ENCODE measurements at places on chromosomes 1 and 21.

DNA sequence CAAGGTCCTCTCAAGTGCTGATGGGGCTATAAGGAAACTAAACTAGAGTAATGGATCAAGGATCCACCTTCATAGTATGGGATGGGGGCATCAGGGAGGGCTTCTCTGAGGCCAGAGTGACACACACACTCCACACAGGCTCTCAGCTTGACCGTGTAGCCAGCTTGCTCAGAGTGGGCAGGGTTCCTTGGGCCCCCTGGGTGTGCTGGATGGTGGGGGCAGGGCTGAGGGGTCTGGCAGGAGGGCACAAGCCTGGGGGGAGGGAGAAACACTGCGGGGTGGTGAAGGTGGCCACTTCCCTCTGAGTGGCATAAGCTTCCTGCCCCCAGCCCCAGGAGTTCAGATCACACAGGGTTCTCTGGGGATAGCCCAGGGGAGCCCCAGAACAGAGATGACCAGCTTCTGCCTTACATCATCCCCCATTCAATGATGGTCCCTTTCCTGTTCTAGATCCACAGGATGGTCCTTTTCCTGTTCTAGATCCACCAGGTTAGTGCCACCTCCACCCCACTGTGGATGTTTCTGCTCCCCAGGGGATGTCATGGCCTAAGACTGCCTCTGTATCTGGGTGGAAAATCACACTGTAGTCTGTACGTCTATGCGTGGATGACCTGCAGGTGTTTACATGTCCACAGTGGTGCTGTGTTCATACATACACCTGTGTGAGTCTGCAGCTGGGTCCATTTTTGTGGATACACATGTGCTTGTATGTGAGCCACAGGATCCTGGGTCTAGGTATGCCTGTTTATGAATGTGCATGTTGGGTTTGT is 525.0 kb downstream of the PTPRU start:
- no peak for DNase-seq

GRCh38 chr1:93616996-93617669 is 64.5 kb downstream of the BCAR3 start:
- peak; percentile 61 for DNase-seq

DNA sequence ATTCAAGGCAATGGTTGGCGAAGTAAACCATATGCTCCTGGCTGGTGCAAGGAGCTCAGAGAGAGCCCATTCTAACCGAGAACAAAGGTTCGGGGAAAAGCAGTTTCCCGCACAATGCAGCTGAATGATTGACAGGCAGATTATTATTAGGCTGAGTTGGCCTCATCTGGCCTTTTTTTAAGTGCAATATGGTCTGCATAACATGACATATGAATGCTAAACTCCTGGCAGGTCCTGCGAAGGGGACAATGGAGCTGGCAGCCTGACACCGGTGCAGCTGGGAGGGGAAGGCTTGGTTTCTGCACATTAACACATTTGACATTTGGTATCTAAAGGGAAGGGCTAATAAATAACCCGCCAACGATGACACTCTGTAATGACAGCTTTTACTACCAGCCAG is 92.0 kb downstream of the MIS18A start:
- DNase-seq = no peak

DNA sequence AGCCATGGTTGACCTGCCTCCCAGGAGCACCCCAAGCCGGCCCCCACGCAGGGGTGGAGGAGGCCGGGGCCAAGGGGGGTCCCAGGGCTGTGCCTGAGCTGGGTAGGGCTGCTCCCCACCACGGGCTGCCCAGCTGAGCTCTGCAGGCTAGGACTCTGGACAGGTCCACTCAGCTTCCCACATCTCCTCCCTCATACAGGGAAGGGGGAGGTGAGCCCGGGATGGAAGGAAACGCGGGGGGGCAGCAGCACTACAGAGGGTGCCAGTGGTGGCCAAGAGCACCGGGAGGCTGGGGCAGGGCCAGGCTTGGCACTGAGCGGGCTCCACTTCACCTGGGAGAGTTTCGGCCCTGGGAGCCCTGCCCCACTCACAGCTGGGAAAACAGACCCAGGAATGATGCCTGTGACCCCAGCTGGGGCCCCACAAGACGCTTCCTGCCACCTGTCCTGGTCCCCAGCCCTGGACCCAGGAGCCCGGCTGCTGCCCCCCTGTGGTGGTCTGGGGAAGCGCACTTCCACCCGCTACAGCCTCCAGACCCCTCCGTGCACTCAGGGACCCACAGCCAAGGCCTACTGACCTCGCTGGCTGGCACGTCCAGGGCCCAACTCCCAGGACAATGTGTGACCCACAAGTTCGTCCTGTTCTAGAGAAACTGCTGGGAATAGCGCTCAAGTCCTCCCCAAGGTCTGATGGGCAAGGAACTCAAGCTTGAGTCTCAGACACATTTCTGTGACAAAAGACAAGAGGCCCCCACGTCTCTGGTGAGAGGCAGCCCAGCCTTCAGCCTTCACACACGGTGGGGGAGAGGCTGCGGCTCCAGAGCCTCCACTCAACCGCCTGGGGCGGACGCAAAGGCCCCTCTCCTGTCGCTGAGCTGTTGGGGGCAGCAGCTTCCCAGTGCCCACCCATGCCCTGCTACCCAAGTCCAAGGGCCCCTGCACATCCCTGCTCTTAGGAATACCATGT is 3.0 kb downstream of the AURKAIP1 start:
- peak; percentile 16 for DNase-seq

- DNase-seq = no peak
Observed at GRCh38 chr21:41504030-41504429, 3.9 kb downstream of the TMPRSS2 start.

GRCh38 chr21:33238565-33239255 is 9.0 kb downstream of the IFNAR2 start:
- DNase-seq = no peak

DNA sequence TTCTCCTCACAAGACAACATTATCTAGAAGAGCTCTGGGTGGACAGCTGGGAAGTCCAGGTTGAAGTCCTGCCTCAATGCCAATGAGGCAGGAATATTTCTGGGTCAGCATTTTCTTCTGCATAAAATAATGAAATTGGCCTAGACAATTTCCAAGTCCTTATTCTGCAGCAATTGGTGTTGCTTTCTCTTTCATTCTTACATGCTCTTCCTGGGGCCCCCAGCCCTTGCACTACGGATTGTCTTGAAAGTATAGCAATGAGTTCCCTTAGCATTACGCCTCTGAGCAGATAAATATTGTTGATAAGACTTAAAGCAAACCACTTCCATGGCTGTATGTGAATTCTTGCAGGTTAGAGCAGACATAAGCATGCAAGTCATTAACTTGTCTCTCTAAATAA is 188.5 kb downstream of the TGFBR3 start:
- no peak for DNase-seq

- DNase-seq = no peak
Observed at GRCh38 chr1:29180497-29181412, 945 bp downstream of the SRSF4 start.

GRCh38 chr21:35720208-35720731 is 340.1 kb downstream of the SETD4 start:
- DNase-seq = no peak

DNA sequence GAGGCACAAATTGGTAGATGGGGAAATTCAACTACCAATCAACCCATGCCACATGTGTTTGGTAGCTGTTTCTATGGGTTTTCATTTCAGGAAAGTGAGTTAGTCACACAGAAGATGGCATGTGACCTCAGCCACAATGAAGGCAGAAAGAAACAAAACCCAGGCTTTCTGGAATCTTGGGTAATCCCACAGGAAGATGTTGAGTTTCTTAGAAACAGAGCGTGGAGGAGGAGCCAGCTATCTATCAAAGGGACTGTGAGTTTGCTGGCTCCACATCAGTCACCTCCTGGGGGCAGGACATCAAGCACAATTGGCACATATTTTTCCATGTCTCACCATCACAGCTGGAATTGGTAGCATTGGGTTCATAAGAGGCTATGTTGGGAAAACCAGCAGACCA is 188.9 kb upstream of the PLXNA2 start:
- no peak for DNase-seq

Data from NCI-H1436 (cell line).